ENCODE measurements at places on chromosomes 5 and 9.
A peak's percentile ranks its signal among the peaks of the same experiment; 100 is the strongest.

DNA sequence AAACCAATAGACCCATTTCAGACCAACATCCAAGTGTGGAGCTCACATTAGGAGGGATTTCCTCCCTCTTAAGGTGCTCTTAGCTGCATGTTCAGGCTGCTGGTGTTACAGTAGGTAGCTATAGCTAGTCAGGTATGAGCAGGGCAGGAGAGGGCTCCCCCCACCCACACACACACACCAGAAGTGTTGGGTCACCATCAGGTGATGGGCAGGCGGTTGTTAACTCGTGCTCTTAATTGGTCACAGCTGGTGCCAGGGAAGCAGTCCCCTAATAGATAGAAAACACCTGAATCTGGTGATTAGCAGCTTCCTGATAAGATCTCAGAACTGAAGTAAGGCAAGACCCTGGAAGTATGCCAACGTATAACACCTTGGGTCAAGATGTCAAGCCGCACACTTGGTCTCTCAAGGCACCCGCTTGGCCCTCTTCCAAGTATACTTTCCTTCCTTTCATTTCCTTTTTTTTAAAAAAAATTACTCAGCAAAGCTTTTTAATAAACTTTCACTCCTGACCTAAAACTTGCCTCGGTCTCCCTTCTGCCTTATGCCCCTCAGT, 532.4 kb downstream of the DNAH5 start:
- DNase-seq: no peak

GRCh38 chr5:15286650-15287049, 213.3 kb upstream of the FBXL7 start:
- DNase-seq: no peak

DNA sequence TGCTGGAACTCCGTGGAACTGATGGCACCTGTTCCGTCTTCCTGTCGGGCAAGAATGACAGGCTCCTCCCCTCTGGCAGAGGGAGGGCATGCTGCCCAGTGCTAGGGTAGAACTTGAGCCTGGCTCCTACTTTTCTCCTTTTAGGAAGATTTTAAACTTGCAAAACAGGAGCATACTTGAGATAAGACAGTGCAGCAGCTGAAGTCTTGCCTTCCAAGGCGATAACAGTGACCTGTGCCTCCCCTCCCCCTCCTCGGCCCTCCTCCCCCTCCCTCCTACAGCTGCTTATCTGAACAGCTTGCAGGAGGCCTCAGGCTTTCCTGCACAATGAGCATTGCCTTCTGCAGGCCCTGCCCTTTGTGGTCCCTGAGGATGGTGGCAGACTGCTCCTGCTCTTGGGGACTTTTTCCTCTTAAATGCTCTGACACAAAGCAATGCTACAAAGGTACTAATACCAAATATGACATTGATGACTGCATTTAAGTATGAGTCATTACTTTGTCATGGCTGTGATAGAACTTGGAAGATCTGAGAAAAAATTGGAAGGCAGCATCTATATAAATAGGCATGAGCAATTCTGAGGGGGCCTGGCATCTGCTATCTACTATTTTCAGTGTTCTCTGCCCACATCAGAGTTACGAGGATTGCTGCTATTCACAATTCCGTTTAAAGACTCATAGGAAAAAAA, 2.0 kb downstream of the GADD45G start:
- peak; percentile 40 for DNase-seq

GRCh38 chr9:92649007-92649406, 20.9 kb downstream of the IPPK start:
- DNase-seq: no peak

- DNase-seq: no peak
Measured at GRCh38 chr9:80222466-80223169, 650.9 kb downstream of the TLE4 start.

DNA sequence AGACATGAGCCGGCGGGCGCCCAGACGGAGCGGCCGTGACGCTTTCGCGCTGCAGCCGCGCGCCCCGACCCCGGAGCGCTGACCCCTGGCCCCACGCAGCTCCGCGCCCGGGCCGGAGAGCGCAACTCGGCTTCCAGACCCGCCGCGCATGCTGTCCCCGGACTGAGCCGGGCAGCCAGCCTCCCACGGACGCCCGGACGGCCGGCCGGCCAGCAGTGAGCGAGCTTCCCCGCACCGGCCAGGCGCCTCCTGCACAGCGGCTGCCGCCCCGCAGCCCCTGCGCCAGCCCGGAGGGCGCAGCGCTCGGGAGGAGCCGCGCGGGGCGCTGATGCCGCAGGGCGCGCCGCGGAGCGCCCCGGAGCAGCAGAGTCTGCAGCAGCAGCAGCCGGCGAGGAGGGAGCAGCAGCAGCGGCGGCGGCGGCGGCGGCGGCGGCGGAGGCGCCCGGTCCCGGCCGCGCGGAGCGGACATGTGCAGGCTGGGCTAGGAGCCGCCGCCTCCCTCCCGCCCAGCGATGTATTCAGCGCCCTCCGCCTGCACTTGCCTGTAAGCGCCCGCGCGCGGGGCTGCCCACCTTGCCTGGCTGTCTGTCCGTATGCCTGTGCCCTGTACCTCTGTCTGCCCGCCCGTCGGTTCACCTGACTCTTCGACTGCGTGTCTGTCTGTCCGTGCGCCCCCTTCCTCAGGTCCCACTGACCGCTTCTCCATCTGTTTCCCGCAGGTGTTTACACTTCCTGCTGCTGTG, 412 bp downstream of the FGF18 start:
- DNase-seq: peak; percentile 7

DNA sequence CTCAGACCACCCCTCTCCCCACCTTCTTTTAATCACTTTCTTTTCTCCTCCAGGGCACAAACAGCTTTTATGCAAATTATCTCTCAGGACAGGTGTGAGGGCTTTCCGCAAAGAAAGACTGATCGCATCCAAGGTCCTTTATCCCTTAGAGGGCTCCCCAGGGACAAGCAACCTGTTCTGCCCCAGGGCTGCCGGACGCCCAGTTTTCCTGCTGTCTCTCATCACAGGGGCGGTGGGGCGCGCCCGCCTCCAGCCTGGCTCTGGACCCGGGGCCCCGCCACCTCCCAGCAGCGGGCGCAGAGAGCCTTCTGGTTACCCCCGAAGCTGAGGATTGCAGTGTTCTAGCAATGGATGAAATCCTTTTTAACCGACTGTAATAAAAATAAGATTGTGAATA, 266.1 kb downstream of the CWC27 start:
- no peak for DNase-seq

DNA sequence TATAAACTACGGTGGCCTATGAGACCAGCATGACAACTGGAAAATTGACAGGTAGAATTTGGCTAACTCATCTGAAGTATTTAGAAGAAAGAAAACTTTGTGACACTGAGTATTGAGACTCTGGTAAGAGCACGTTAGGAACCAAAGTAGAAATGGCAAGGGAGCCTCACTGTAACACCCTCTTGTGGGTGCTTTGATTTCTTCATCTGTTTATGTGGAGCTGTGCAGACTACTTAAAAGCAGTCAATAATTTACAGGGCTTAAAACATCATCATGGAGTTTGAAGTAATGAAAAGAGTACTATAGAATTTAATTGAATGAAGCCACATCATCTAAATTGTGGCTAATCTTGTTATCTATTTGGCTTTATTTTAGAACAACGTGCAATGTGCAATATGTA, 414.2 kb downstream of the CCDC171 start:
- no peak for DNase-seq
